ENCODE measurements at places on chromosomes 16 and 17.

DNA sequence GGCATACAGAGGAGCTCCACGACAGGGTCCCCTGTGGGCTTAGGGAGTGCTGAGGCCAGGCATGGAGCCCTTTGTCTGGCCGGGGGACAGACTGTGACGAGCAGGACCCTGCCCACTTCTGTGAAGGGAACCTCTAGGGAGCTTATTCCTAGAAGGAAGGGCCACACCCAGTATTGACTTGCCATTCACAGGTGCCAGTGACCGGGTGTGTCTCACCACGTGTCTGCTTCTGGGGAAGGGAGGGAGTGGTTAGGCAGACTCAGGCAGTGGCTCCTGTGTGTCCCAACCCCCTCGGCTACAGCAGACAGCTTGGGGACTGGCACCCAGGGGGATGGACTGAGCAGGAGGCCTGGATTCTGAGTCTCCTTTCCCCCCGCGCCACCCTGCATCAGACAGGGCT is 57.2 kb downstream of the SOCS1 start:
- DNase-seq, result no peak

DNA sequence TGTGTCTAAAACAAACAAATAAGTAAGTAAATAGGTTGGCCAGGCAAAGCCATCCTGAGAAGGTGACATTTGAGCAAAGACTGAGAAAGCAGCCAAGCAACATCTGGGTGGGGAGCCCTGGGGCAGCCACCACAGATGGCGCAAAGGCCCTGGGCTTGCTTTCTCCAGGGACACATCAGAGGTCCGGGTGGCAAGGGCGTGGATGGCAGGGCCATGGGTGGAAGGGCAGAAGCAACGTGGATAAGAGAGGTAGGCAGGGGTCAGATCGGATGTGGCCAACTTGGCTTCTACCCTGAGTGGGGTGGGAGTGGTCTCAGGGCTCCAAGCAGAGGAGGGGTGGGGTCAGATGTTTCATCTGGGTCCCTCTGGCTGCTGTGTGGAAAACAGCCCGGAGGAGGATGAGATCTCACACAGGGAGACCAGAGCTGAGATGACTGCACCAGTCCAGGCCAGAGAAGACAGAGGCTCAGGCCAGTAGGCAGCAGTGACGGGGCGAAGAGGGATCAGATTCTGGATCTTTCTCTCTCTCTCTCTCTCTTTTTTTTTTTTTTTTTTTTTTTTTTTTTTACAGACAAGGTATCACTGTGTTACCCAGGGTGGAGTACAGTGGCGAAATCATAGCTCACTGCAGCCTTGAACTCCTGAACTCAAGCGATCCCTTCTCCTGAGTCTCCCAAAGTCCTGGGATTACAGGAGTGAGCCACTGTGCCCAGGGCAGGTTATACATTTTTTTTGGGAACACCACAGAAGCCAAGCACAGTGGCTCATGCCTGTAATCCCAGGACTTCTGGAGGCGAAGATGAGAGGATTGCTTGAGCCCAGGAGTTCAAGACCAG is 6.1 kb upstream of the SPN start:
- DNase-seq, result no peak

GRCh38 chr17:32331243-32332040 is 10.5 kb downstream of the C17orf75 start:
- no peak for DNase-seq

DNA sequence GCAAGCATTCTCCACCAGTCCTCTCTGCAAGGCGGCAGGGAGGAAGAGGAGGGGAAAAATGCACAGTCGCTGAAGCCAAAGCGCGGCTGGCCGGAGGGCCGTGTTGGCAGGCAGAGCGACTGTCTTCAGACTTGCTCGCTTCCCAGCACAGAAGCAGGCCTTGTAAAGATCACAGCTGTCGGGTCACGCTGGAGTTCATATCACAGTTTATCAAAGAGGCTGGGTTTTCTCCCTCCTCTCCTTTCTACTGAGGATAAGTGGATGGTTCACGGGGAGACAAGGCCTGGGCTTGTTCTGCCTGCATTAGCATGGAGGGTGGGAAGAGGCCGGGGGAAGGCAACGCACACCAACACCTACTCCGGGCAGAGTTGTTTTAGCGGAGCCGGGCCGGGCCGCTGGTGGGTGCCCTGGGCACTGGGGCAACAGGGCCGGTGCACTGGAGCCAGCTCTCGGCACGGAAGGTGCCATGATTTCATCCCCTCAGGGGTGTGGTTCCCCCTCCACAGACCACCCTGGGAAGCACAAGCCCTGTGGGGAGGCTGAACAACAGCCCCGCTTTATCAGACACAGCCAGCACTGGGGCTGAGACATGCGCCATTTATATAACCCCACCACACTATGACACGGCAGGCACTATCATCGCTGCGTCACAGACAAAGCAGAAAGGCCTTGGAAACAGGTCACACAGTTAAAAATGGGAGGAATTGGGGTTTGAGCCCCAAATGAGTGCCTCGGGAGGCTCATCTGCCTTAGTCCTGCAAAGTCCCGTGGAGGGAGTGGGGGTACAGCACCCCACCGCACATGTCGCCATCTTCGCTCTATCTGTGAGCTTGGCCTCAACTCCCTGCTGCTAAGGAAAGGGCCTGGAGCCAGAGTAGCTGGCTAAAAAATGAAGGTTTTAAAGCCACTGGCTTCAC is 40.3 kb upstream of the MTSS2 start:
- no peak for DNase-seq

- no peak for DNase-seq
These were observed 377 bp downstream of the SLC13A5 start for GRCh38 chr17:6712854-6713129.

DNA sequence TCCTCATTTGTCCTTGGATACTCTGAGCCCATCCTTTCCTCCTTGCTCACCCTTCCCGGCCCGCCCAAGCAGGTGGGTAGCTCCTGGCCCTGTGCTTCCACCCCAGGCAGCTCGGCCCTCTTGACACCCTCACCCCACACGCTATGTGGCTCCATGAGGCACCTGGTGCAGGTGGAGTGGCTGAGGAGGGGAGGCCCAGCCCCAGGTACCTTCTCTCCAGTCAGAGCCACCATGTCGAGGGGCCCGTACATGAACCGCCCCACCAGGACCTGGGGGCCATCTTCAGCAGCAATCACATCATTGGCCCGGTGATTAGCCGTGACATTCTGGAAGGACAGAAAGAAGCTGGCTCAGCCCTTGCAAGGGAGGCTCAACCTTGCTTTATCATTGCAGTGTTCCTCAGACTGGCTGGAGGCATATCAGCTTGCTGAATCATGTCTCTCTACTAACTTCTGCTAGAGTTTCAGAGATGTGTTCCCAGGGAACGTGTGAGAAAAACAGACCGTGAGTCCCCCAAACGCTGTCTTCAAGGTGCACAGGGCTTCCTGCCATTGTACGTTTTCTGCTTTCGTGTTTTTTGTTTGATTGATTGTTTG is 20.3 kb downstream of the PIMREG start:
- DNase-seq, result no peak

- no peak for DNase-seq
These were observed 238.2 kb downstream of the KCNJ2 start for GRCh38 chr17:70407506-70407905.

DNA sequence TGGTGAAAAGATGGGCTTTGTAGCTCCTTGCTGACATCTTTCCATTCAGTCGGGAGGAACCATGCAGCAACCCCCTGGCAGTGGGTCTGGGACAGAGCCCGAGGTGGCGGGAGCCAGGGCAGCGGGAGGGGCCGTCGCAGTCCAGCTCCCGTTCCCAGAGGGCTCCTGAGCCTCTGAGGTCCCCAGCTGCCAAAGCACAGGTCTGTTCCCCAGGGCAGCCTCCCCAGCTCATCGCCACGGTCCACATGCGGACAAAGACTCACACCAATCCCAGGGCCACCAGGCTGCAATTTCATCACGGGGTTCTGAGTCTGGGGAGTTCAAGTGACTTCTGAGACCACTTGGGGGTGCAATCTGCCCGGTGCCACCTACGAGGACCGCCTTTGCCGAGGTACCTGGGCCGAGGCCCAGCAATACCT is 196.0 kb downstream of the RBFOX3 start:
- no peak for DNase-seq

- no peak for DNase-seq
These were observed 11.2 kb downstream of the SLC16A3 start for GRCh38 chr17:82239926-82240505.

DNA sequence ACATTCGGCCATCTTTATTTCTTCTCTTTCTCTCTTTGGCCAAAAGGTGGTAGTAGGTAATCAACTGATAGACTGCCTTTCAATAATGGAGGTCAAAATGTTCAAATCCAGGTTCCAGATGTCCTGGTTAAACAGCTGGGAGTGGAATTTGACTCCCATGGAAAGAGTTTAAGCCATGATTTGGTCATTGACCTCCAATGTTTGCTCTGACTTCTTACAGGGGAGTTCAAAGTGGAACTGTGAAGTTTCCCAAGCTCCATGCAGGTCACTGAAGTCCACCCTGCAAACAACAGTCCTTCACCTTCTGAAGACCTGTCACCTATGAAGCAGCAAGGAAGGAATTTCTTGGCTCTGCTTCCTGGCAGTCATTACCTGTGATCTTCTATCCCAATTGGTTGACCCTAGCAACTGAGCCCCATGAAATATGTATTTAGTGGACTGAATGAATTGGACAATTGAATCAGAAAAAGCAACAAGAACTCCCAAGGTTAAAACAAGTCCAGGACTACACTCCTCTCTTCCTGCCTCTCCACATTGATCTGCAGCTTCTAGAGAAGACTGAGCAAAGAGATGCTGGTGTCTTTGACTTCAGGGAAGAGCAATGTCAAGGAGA is 28.0 kb upstream of the SOX9 start:
- DNase-seq, result no peak
